Activated T-cell treated with anti-CD3 and anti-CD28 coated beads for 48 hours (primary cell): ENCODE measurements at places on chromosomes 3 and 15.

- DNase-seq, result no peak
Observed at GRCh38 chr3:26422415-26422814, 200.2 kb upstream of the LRRC3B start.

- no peak for DNase-seq
Observed at GRCh38 chr15:86382341-86382740, 302.7 kb downstream of the AGBL1 start.

DNA sequence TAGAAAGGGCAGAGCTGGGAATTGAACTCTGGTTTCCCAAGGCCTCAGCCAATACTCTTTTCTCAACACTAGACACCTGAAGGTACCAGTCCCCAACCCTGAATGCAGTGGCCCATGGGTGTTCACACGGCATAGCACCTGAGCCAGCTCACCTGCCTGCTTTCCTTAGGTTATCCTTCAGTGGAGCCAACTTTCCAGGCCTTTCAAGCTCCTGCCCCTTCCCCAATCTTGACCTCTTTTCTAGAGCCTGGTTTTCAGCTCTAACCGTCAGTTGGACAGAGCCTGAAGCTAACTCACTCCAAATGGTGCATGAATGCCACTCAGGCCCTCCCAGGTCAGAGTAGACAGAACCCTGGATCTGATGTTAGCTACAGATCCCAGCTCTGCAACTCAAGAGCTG lies 66.1 kb upstream of the ITGA11 start:
- DNase-seq, result no peak

DNA sequence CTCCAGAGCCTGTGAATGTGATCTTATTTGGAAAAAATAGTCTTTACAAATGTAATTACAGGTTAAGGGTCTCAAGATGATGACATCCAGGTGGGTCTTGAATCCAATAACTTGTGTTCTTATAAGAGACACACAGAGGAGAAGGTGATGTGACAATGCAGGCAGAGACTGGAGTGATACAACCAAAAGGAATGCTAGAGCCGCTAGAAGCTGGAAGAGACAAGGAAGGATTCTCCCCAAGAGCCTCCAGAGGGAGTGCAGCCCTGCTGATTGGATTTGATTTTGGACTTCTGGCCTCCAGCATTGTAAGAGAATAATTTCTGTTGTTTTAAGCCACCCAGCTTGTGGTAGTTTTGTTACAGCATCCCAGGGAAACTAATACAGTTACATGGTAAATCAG lies 9.7 kb downstream of the MYH15 start:
- no peak for DNase-seq

DNA sequence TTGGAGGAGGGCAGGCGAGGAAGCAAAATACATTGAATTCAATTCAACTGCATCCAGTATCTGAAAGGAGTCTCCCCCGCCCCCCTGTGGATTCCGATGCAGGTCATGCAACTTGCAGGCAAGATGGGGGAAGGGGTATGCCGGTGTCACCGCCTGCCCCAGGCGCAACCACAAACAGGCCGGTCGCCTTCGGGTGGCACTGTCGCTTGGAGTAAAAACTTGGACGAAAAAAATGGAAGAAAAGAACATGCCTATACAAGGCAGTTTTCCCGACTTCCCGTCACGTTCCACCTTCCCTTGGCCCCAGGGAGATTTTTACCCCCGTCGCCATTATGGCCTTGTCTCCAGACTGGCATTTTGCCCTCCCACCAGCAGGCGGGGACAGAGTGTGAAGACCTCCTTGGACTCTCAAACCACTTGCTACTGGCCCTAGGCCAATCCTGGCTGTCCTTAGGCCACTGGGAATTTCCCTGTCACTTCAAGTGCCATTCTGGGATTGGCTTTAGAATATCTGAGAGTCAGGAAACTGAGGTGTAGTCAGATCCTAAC lies 1.6 kb upstream of the NTRK3 start:
- no peak for DNase-seq

DNA sequence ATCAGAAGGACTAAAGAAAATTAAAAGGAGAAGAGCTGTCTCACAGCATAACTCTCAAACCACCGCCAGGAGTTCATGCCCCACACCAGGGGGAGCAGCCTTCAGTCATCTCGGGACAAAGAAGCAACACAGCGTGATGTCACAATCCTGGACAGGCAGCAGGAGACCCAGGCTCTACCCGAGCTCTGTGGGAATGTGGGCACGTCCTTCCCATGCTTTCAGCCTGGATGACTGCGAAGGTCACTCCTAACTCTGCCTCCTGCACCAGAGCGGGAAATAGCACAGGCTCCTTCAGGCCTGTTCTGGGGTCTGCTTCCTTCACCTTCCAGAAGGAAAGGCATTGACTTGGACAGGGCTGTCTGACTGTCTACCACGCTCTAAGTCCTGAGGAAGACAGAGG lies 31.3 kb downstream of the NOX5 start:
- no peak for DNase-seq

DNA sequence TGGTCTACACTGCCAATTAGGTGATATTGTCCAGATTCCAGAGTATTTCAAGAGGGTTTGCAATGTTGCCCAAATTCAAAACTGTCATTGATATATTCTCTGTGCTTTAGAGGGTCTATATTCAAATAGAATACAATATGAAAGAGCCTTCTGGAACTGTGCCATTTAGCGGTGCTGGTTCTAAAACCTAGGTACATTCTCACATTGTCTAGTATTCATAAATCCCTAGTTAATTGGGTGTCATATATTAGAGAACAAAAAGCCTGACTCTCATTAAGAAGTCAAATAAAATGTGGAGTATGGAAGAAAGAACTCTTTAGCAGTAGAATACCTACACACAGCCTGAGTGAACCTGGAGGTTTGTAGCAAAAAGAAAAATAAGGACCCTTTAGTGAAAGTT lies 447.9 kb downstream of the CNTN6 start:
- DNase-seq, result no peak

- DNase-seq, result no peak
Observed at GRCh38 chr15:55250392-55250791, 39.2 kb downstream of the RAB27A start.

DNA sequence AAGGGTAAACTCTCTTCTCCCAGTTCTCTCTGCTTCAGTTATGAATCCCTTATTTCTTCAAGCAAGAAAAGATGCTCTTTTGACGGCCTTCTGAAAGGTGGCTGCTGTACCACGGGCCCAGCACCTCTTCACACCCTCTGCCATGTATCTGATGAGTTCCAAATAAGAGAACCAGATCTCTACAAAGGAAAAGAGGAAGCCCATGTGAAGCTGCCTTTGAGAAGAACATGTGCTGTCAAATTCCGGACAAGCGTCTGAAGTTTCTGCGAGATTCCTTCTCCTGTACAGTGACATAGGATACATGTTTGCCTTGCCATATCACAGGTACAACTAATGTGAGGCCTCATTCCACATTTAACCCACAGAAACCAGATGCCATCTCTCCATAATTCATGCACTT lies 59.2 kb downstream of the SH3BP5 start:
- no peak for DNase-seq

DNA sequence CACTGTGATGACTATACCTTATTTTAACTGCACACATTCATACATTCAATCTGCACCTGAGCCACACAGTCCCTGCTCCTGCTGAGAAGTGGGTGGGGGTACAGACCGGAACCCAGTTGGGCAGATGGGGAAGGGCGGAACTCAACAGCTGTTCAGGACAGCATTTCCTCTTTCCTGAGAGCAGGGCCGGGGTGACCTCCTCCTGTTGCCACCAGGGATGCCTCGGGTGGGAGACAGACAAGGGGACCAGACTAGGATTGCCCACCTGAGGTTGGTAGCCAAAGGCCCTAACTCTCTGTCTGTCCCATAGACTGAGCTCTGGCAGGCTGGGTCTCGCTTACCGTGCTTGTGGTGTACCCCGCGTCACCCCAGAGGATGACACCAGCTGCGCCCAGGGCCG lies 3.9 kb downstream of the HYAL2 start:
- no peak for DNase-seq

DNA sequence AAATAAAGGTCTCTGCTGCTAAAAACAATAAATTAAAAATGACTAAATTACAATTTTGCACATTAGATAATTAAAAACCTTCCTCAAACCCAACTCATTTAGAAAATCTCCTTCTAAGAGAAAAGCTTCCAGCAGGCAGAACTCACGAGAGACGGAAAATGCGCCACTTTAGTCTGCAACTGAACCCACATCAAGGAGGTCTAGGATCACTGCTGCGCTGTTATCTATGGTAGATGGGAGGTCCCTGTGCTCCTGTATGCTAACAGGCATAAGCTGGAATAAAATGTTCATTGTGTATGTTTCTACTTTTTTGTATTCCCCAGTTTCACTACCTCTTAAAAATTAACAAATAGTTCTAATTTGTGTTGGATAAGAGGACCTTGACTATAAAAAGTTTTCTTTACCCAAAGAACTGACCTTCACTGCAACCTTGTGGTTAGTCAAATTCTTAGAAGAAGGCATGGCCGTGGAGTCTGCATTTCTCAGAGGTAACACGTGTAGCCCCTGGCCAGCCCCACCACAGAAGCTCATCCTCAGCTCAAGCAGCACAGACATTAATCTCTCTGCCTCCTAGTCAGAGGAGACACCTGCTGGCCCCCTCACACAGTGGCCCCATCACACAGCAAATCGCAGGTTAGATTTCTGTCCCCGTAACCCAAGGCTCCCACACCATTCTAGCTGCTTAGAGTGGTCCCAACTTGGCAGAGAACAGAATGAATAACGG lies 22.3 kb downstream of the STIMATE start:
- DNase-seq, result no peak

GRCh38 chr3:188106887-188107830 lies 46.8 kb upstream of the LPP start:
- no peak for DNase-seq

- no peak for DNase-seq
Observed at GRCh38 chr3:142977399-142977728, 13.9 kb upstream of the PAQR9 start.

DNA sequence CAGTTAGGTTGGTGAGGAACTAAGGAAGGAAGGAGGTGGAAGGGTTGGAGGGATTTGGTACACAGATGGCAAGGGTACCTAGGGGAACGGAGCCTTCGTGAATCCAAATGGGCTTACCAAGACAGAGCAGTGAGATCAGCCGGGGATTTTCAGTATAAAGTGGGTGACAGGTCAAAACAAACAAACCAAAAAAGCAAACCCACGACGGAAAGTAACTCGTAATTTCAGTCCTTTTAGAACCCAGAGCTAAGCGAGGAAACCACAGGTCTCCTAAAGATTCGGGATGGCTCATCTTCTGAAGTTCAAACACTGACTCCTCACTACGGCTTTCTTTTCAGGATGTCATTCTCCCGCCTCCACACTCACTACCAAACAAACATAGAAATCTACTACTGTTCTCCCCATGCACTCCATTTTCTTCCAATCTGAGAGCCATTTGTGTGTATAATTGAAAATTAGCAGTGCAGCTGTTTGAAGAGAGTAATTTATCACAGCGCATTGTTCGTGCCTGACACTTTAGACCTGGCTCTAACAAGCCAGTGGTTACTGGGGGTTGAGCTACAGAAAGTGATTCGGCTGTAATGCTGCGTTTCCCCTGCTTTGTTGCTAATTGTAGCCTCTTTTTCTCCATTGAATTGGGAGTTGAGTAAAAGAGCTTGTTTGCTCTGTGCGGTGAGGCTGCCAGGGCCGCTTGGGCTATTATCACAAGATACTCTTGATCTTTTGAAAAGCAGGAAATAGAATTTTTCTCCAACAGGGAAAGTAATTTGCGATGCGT lies 64.7 kb upstream of the CCDC39 start:
- DNase-seq, result no peak

DNA sequence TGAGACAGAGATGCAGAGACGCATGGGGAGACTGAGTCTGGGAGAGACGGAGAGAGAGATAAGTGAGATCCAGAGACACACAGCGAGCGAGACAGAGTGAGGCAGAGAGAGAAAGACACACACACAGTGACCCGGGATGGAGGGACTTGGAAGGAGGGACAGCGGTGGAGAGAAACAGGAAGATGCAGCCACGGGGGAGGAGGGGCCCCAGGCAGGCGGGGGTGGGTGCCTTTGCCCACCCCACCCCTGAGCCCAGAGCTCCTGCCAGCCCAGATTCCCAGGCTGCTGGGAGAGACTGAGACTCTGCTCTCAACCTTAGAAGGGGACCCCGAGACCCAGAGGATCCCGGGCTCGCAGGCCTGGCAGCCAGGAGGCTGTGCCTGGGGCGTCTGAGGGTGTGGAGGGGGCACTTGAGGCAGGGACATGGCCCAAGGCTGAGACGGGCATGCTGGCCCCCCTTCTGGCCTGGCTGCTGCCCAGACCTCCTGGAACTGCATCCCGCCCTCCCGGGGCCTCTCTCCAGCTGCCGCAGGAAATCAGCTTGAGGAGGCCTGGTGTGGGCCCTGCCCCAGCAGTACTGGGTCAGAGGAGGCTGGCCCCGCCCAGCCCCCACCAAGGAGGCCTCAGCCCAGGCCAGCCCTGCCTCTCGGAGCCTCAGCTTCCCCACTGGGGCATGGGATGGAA lies 18.1 kb downstream of the H1-8 start:
- DNase-seq, result no peak

- DNase-seq, result no peak
Observed at GRCh38 chr3:157695103-157695502, 191.9 kb upstream of the VEPH1 start.

- DNase-seq, result no peak
Observed at GRCh38 chr3:99526921-99527320, 111.5 kb upstream of the COL8A1 start.

DNA sequence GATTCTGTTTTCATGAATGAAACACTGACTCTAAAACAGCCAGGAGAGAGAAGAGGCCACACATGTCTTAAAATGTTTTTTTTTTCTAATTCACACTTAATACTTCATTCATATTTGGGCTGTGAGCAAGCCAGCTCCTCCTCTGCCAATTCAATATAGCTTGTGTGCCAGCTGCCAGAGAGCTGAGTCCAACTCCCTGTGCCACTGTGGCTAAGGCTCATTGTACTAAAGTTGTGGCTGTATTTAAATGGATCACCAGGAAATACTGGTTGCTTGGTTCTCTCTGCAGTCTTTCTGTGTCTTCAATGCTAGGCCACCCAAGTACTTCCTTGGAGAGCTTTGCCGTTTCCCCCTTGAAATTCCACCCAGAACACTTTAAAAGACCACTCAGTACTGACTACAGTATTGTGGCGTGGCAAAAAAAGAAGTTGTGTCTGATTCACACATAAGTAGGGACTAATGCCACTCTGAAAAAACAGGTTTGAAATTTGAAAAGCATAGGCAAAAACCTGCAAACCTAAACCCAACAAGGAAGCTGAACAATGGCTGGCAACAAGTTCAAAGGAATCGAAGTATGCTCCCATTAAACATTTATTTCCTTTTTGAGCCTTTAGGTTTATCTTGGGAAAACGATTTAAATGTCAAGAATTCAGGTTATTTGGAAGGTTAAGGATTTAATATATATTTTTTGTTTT lies 524.7 kb downstream of the DIPK2A start:
- no peak for DNase-seq

DNA sequence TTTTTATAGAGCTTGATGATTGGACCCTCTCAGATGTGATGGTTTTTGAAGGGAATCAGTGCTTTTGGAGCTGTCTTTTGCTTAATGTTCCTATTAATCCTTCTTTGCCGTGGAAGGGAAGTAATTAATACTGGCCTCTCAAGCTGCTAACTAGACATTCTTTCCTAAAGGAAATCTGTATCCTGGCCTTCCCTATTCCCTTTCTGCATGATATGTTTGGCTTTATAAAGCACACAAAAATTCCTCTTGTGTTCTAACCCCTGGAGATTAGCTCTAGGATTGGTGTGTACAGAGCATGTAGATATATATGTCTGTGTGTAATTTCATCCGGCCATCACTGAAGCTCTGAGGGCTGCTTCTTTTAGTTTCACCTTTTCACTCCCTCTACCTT lies 6.9 kb downstream of the ATXN7 start:
- DNase-seq, result no peak

GRCh38 chr15:64532521-64533315 lies 72.3 kb downstream of the ZNF609 start:
- peak; percentile 23 for DNase-seq
